ENCODE measurements at places on chromosomes 7 and 10. TPM values are rescaled to one million over a fixed set of nuclear protein-coding genes. Genes with fewer than 3 reads are reported as not detected.

The MRLN gene
- total RNA-seq, result not detected

The TSPAN15 gene
- total RNA-seq, result 0.60 TPM

The ACTR3C gene
- 3.4 TPM for total RNA-seq

The GALNT17 gene
- not detected for total RNA-seq

The RHOBTB1 gene
- total RNA-seq, result 0.16 TPM

The TMEM270 gene
- not detected for total RNA-seq

The CNTNAP2 gene
- 0.22 TPM for total RNA-seq

The TMEM120A gene
- 22.1 TPM for total RNA-seq

Data from activated naive CD8-positive, alpha-beta T cell treated with anti-CD3 and anti-CD28 coated beads for 36 hours (primary cell).